ENCODE measurements at places on chromosomes 1 and 21. TPM values are rescaled to one million over a fixed set of nuclear protein-coding genes. Genes with fewer than 3 reads are reported as not detected.

Gene FCAMR
- not detected for total RNA-seq

Gene NKAIN1
- total RNA-seq: not detected

Gene LENEP
- 1.00 TPM for total RNA-seq

Gene ICOSLG
- total RNA-seq: 1.0 TPM

Gene HORMAD1
- total RNA-seq: 0.50 TPM

Gene ADGRL2
- 38.6 TPM for total RNA-seq

Gene TCHH
- 0.14 TPM for total RNA-seq

Gene CFAP107
- not detected for total RNA-seq

Gene GPR25
- not detected for total RNA-seq

Gene LCE2A
- not detected for total RNA-seq

Gene ATP6V1G3
- not detected for total RNA-seq

Gene ZNF669
- total RNA-seq: 13.0 TPM

Gene GSTM5
- total RNA-seq: not detected

Gene VASH2
- total RNA-seq: not detected

Gene CDK11A
- 12.7 TPM for total RNA-seq

Gene QSOX1
- total RNA-seq: 87.5 TPM

Measured in nasal cavity respiratory epithelium epithelial cell of viscerocranial mucosa (primary cell).